ENCODE measurements at places on chromosomes 5 and 9.

GRCh38 chr5:98042961-98043360, 730.5 kb upstream of the RGMB start:
- no peak for DNase-seq

DNA sequence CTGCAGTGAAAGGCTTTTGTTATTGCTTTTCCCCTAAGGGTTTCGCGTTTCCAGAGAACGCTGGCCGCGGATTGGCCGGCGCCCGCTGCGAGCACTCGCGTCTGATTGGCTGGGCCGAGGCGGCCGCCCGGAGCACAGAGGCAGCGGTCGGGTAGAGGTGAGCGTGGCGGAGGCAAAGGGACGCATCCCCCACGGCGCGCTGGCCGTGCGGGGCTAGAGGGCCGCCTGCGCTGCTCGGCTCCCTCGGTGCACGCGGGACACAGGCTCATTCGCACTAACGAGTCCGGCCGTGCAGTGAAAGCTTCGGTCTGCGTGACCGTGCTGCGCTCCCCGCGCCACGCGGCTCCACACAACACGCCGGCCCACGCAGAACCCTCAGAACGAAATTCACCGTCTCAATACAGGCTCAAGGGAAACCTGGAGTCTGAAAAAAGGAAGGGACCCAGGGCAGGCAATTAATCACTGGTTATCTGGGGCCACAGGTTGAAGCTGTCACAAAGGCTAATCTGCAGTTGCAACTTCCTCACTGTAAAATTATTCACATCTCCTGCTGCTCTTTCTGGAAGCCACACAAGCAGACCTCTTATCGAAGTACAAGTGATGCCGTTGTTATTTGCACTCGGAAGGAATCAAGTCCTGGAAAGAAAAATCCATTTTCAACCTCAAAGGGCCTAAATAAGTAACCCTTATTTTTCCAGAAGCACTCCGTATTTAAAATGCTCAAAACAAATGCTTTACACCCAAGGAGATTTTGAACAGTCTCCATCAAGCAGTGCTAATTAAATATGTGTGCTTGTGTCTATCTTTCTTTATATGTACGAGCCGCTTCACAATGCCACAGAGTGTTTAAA, 94.6 kb downstream of the ZNF608 start:
- DNase-seq: peak; percentile 2

DNA sequence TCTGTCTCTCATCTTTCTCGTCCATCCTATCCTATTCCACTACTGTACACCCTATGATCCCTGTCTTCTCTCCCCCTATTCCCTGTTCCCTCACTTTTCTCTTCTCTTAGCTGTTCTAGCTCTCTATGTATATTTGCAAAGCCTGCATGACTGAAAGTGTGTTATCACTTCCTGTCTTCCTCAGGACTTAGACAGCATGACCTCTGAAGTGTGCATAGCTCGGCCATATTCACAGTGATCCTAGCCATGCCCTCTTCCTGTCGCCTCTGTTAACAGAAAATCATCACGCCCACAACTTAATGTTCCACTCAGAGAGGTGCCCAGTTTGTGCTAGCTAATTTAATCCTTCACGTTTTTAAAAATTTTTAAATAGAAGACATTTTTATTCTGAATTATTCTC, 35.8 kb upstream of the CDH6 start:
- DNase-seq: no peak

DNA sequence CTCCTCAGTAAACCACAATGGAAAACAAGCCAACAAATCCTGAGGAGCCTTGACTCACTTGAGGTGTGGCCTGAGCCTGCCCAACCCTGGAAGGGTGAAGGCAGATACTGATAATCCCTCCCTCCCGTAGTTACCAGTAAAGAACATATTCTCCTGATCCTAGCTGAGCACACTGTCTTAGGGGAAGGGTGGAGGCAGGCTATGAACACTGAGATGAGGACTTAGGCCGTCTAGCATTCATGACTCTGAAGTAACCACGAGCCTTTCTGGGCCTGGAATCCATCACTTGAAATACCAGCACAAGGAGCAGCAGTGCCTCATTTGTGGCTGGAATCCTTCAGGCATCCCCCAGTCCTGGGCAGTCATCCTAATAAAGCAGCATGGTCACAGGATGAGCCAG, 124.5 kb upstream of the PRLR start:
- DNase-seq: no peak

- DNase-seq: no peak
Observed at GRCh38 chr9:98171176-98171925, 21.1 kb downstream of the CORO2A start.

- no peak for DNase-seq
Observed at GRCh38 chr5:9343146-9343850, 202.6 kb downstream of the SEMA5A start.

DNA sequence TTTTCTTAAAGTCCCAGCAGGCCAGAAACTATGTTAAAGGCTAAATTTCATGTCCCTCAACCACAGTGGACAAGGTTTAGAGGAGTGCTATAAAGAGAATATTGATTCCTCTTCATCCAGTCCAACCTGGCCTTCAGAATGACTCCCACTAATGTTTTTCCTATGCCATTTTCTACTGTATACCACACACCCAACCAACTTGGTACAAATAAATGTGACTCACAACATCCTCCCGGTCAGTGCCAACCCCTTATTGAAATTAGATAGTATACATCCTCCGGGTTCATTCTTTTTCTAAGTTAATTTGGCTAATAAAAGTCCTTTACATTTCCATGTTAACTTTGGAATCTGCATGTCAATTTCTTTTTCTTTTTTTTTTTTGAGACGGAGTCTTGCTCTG, 215.1 kb downstream of the TSSK1B start:
- no peak for DNase-seq

- DNase-seq: no peak
Observed at GRCh38 chr9:89278997-89279739, 31.8 kb upstream of the CKS2 start.

- DNase-seq: no peak
Observed at GRCh38 chr9:120307599-120307998, 272.4 kb downstream of the CDK5RAP2 start.

- no peak for DNase-seq
Observed at GRCh38 chr9:101479338-101480030, 43.9 kb upstream of the ALDOB start.

DNA sequence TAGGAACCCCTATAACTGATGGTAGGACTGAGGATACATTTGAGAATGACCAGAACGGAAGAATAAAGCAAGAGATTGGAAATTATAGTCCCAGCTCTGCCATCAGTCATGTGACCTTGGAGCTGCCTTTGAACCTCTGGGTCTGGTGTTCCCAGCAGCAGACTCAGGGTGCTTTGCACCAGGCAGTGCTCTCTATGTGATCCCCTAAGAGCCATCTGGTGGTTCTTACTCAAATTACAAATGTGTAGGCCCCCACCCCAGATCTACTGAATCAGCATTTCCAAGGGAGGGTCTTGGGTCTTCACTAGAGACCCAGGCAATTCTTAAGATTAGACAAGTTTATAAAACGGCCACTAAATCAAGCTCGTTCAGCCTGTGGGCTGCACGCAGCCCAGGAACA, 40.2 kb upstream of the PRDM12 start:
- no peak for DNase-seq

GRCh38 chr9:74096420-74096819, 400.7 kb upstream of the RORB start:
- DNase-seq: no peak

DNA sequence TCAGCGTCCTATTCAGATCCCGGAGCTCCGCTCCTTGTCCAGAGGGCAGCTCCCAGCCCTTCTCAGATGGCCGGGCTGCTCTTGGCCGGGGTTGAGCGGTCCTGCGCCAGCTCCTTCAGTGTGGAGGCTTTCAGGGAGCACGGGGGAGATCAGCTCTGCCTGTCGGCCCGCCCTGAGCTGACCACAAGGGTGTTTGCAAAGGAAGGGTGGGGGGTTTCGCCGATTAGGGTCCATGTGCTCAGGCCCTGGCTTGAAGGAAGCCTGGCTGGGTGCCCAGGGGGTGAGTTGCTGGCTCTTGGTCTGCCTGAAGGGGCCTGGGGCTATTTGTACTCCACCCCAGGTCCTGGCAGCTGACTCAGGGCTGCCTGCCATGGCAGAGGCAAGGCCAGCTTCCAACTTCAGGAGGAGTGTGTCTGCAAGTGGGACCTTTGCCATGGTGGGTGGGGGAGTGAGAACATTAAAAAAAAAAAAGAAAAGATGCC, 250.1 kb upstream of the KLF4 start:
- no peak for DNase-seq

DNA sequence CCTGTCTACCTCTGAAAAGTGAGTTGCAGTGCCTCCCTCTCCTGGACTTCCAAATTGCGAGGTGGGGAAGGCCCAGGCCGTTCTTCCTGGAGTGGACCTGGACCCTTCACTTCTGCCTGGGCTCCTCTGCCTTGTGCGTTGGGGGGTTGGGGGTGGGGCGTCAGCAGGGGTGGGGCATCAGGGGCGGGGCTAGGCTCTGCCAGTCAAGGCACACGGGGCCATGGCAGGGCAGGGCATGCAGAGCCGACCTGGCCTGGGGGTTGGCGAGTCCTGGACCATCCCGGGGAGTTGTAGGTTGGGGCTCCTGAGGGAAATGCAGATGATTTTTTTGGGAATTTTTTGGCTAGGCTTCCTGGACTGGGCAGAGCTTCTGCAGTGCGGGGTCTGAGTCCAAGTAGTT, 87.1 kb downstream of the EHMT1 start:
- DNase-seq: no peak

GRCh38 chr9:95459178-95459577, 57.6 kb downstream of the PTCH1 start:
- no peak for DNase-seq

GRCh38 chr9:6219040-6219439, 3.4 kb downstream of the IL33 start:
- no peak for DNase-seq

DNA sequence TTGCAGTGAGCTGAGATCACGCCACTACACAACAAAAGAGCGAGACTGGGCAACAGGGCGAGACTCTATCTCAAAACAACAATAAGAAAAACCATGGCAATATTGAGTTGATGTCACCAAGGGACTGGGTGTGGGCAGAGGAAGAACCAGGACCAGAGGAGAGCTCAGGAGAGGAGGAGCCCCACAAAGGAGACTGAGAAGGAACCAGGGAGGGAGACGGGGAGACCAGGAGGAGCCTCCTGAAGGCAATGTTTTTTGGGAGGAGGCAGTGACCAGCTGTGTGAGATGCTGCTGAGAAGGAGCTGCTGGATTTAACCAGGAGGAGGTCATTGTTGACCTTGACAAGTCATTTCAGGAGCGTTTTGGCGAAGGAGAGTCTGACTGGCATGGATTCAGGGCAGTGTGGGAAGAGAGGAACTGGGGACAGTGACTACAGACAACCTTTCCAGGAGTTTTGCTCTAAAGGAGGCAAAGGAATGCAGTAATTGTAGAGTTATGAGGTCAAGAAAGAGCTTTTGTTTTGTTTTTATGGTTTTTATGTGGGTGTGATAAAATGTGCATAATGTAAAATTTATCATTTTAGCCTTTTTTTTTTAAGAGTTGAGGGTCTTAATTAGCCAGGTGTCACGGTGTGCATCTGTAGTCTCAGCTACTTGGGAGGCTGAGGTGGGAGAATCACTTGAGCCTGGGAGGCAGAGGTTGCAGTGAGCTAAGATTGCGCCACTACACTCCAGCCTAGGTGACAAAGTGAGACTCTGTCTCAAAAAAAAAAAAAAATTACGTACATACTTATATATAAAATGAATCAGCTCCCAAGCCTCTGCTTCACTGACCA, 17.9 kb downstream of the TRUB2 start:
- DNase-seq: no peak

DNA sequence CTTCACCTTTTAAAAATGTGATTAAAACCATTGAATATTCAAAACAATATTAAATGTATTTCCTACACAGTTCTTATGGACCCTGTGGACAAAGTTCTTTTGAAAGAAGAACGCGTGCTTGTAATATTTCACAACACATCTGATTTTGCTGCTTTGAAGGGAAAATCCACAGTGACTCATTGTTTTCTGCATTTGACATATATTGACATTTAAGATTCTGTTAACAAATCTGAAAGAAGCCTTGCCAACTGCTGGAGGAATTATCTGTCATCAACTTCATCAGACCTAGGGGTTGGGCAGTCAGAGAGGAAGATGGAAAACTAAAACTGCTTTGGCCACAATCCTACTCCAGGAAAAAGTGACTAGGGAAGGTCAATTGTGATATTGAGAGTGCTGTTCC, 56.9 kb upstream of the RASEF start:
- no peak for DNase-seq

- DNase-seq: no peak
Observed at GRCh38 chr5:43482490-43483297, 971 bp downstream of the TMEM267 start.

- DNase-seq: no peak
Observed at GRCh38 chr5:16732356-16732755, 115.6 kb upstream of the RETREG1 start.

DNA sequence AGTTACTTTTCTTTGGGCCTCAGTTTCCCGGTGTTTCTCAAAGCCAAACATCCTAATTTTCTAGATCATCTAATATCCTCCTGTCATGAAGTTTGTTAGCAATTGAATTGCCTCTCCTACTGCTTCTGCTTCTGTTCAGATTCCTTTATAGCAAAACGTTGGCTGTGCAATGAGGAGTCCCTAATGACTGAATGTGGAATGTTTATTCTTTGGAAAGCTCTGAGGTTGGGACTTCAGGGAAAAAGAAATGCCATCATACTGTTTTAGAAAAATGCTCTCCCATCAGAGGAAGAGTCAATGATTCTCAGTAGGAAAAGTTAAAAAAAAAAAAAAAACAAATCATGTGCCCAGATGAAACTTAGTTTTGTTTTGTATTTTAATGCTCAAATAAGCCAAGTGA, 268.7 kb upstream of the PAPPA start:
- no peak for DNase-seq

GRCh38 chr5:172788771-172789686, 18.0 kb upstream of the DUSP1 start:
- DNase-seq: no peak

DNA sequence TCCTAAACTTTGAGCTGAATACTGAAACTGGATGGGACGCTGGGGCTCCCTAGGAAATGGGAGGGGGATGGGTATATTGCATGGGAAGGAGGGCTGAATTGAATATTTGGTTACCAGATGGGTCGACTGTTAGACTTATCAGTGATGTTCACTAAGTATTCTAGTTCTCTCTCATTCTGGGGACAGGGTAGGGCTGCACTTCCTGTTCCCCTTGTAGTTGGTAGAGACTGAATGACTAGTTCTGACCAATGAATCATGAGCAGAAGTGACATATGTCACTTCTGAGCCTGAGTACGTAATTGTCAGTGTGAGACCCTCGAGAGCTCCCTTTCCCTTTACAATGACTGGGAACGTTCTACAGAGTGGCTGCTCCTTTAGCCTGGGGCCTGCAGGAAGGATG, 55.5 kb upstream of the DMRT1 start:
- DNase-seq: no peak

DNA sequence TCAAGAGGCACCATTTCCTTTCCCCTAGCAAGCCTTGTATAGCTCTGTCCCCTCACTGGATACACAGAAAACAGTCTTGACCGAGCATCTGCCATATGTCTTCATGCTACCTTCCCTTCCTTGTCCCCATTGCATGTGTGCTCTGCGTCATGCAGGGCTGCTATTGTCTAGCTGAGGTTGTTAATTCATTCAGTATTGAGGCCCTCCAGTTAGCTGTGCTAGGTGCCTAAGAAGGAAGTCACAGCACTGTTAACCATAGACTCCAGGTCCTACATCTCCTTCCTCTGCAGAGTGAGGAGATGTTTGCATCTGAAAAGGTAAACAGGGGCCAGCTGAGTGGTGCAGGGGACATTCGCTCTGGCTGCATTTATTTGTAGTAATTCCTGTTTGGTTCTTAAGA, 48.2 kb downstream of the SLC1A3 start:
- no peak for DNase-seq

- DNase-seq: no peak
Observed at GRCh38 chr9:124255222-124255621, 2.5 kb upstream of the NEK6 start.

All from activated naive CD4-positive, alpha-beta T cell treated with Interleukin-2 at 50 U/mL for 16 hours (primary cell).